Effector memory CD4-positive, alpha-beta T cell (primary cell): ENCODE measurements at places on chromosomes 2 and 18.
A peak's percentile ranks its signal among the peaks of the same experiment; 100 is the strongest.

GRCh38 chr2:203820969-203821368, 46.6 kb upstream of the CTLA4 start:
- no peak overlapping the region for H3K27ac ChIP-seq
- no peak overlapping the region for H3K4me3 ChIP-seq
- no peaks in the 10 kb centered on the region for H3K4me1 ChIP-seq
- H3K27me3 ChIP-seq: no peaks in the 10 kb centered on the region
- no peaks in the 10 kb centered on the region for H3K36me3 ChIP-seq
- no peak for DNase-seq

DNA sequence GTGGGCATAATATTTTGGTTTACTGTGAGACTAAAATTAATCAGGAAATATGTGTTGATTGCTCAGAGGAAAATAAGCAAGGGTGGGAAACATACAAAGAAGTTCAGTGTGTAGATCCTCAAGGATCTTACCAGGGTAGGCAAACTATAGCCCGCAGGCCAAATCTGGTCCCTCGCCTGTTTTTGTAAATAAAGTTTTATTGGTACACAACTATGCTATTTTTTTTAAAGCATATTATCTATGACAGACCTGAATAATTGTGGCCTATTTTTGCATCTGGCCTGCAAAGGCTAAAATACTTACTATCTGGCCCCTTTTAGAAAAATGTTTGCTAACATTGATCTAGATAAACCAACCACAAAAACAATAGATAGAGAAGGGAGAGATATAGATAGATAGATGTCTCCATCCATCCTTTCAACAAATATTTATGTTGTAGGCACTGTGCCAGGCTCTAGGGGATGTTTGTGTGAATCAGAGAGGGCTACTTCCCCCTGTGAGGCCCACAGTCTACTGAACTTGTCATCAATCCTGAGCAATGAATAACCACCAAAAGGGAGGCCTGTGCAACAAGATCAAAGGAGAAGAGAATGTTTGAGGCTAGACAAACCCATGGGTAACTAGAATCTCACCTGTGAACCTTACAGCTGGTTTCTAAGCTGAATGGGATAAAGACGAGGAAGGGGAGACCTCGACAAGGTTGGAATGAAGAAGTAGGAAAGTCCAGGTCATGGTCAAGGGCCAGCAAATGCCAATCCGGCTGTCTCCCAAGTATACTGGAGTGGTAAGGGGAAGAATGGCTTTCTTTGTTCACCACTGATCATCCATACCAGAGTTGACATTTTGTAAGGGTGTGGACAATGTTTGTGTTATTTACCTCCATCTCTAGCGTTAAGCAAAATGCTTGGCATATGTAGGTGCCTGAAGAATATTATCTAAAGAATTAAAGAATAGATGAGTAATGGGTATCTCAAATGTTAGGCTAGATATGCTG, 23.6 kb downstream of the ALPK2 start:
- no peak overlapping the region for H3K4me3 ChIP-seq
- no peaks in the 10 kb centered on the region for H3K27me3 ChIP-seq
- DNase-seq: no peak

- H3K4me3 ChIP-seq: no peak overlapping the region
- no peak overlapping the region for H3K27ac ChIP-seq
- no peaks in the 10 kb centered on the region for H3K36me3 ChIP-seq
- DNase-seq: peak; percentile 4
- H3K27me3 ChIP-seq: no peaks in the 10 kb centered on the region
Observed at GRCh38 chr18:8045884-8046281, 478.8 kb downstream of the PTPRM start.

- no peaks in the 10 kb centered on the region for H3K27me3 ChIP-seq
- H3K27ac ChIP-seq: no peak overlapping the region
- H3K4me3 ChIP-seq: no peak overlapping the region
- no peaks in the 10 kb centered on the region for H3K36me3 ChIP-seq
Observed at GRCh38 chr2:42163444-42164045, 5.6 kb upstream of the EML4 start.

- no peak for DNase-seq
- H3K4me3 ChIP-seq: no peak overlapping the region
- no peaks in the 10 kb centered on the region for H3K27me3 ChIP-seq
- H3K36me3 ChIP-seq: no peaks in the 10 kb centered on the region
- H3K27ac ChIP-seq: no peak overlapping the region
- H3K4me1 ChIP-seq: no peaks in the 10 kb centered on the region
Observed at GRCh38 chr2:24164416-24164973, 10.4 kb upstream of the FAM228A start.
